ENCODE measurements at places on chromosomes 1 and 21. TPM values are rescaled to one million over a fixed set of nuclear protein-coding genes. Genes with fewer than 3 reads are reported as not detected.

GRCh38 chr1:33599516-33600115 is 127.2 kb downstream of the ZSCAN20 start:
- H3K27me3 ChIP-seq, result peaks cover 2% of the 10 kb centered on the region
- no peak overlapping the region for H3K4me3 ChIP-seq

DNA sequence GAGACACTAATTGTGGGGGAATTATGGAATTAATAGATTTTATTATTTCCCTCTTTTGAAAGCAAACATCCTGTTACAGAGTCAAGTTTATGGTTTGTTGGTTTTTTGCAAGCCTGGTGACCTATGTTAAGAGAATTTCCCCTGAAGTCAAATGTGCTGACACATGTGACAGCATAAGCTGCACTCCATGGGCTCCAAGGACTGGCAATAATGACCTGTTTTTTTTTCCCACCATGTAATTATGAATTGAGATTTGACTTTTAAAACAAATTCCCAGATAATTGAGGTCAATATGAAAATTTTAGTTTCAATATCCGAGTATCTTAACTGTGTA is 242.5 kb upstream of the SGIP1 start:
- no peak overlapping the region for H3K27ac ChIP-seq
- peaks cover 6% of the 10 kb centered on the region for H3K4me1 ChIP-seq
- H3K36me3 ChIP-seq, result no peaks in the 10 kb centered on the region
- H3K27me3 ChIP-seq, result no peaks in the 10 kb centered on the region
- H3K4me3 ChIP-seq, result no peak overlapping the region

DNA sequence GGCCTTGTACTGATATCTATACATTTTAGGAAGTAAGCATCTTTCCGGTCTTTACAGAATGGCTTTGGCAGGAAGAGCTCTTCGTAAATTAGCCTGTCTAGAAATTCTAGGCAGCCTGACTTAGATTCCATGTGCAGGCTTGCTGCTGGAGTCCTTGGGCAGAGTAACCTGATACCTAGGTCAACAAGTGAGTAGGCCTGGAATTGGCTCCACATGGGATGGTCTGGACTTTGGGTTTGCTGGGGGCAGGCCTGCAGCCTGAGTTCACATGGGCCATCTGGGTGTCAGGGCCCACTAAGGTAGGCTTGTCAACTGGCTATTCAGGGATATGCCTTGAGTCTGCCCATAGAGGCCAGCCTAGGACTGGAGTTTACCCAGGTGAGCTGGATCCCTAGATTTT is 59.6 kb upstream of the CYYR1 start:
- no peaks in the 10 kb centered on the region for H3K36me3 ChIP-seq
- no peak overlapping the region for H3K27ac ChIP-seq
- no peak for DNase-seq
- H3K27me3 ChIP-seq, result no peaks in the 10 kb centered on the region
- H3K4me3 ChIP-seq, result no peak overlapping the region
- H3K4me1 ChIP-seq, result no peaks in the 10 kb centered on the region

- H3K27ac ChIP-seq, result no peak overlapping the region
- H3K27me3 ChIP-seq, result no peaks in the 10 kb centered on the region
- H3K36me3 ChIP-seq, result no peaks in the 10 kb centered on the region
- H3K4me1 ChIP-seq, result no peaks in the 10 kb centered on the region
These were observed 10.8 kb downstream of the DPT start for GRCh38 chr1:168717906-168718891.

- no peak overlapping the region for H3K27ac ChIP-seq
- no peak for DNase-seq
- no peak overlapping the region for H3K4me3 ChIP-seq
- H3K4me1 ChIP-seq, result no peaks in the 10 kb centered on the region
- no peaks in the 10 kb centered on the region for H3K36me3 ChIP-seq
- H3K27me3 ChIP-seq, result no peaks in the 10 kb centered on the region
These were observed 220.2 kb downstream of the DUSP10 start for GRCh38 chr1:221521686-221522085.

Gene ACTN2
- under 0.01 TPM for total RNA-seq
